GM04503 (cell line): ENCODE measurements at places on chromosomes 2 and 18.

- DNase-seq, result no peak
Measured at GRCh38 chr2:142112757-142113221, 18.0 kb downstream of the LRP1B start.

- DNase-seq, result no peak
Measured at GRCh38 chr2:159968279-159968900, 94.0 kb downstream of the PLA2R1 start.

GRCh38 chr2:168583064-168583709, 127.1 kb downstream of the CERS6 start:
- no peak for DNase-seq

GRCh38 chr2:202267495-202267894, 1.9 kb downstream of the NOP58 start:
- DNase-seq, result no peak

GRCh38 chr18:43031169-43031568, 84.3 kb downstream of the RIT2 start:
- DNase-seq, result no peak

- DNase-seq, result peak; percentile 82
Measured at GRCh38 chr2:234249873-234250272, 199.4 kb downstream of the SPP2 start.

DNA sequence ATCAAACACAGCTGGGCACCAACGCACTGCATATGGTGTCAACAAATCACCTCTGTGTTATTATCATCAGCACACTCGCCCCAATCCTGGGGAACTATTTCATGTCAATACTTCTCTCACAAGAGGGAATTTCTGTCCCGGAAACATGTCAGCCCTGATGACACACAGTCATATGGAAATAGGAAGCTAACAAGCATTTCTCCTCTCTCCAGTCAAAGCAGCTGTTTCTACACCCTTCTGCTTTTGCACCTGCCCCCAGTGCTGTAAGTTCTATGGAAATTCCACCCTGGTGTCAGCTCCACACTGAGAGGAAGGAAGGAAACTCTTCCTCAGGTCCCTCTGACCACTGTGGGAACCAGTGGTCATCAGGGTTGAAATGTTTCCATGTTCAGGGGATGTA, 447.6 kb upstream of the ID2 start:
- no peak for DNase-seq

- no peak for DNase-seq
Measured at GRCh38 chr2:235500110-235500760, 6.4 kb downstream of the AGAP1 start.

- DNase-seq, result no peak
Measured at GRCh38 chr2:128399690-128400291, 81.1 kb upstream of the HS6ST1 start.

DNA sequence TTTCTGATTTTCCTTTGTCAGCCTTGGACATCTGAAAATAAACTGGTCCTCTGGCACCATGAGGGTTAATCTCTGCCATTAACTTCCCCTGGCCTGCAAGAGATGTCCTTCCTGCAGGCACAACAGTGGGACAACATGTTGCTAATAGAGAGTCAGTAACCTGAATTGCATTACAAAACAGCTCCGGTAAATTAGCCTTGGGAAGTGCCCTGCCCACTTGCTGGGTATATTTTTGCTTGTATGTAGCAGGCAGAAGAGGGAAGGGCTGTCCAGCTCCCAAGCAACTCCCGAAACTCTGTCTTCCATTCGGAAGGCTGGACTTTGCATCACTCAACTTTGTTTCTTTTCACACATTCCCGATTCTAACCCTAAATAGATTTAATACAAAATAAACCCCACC, 104.4 kb upstream of the ATP8B1 start:
- no peak for DNase-seq

DNA sequence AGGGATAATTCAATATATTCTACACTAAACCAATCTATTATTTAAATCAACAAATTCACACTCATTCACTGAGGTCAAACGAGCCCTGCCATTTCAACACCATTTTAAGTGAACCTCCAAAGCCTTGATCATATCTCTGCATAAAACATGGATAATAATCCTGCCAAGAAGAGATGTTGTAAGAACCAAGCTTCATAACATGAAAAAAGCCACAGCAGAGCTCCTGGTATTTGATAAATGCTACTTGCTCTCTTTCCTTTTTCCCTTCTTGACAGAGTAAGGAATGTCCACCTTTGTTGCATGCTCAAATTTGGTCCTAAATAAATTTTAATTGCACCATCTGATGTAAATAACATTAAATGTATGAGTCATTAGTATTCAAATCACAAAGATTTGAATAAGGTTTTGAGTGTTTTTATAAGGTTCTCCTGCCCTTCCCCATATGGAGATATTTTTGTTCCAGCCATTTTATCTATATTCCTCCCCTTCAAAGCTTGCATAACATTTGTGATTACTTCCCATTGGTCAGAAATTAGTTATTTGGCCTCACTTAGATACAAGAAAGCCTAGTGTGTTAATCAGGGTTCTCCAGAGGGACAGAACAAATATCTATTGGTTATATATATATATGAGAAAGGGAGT, 318.8 kb downstream of the RND3 start:
- DNase-seq, result peak; percentile 34

GRCh38 chr18:22114526-22115321, 54.7 kb upstream of the GATA6 start:
- DNase-seq, result no peak

DNA sequence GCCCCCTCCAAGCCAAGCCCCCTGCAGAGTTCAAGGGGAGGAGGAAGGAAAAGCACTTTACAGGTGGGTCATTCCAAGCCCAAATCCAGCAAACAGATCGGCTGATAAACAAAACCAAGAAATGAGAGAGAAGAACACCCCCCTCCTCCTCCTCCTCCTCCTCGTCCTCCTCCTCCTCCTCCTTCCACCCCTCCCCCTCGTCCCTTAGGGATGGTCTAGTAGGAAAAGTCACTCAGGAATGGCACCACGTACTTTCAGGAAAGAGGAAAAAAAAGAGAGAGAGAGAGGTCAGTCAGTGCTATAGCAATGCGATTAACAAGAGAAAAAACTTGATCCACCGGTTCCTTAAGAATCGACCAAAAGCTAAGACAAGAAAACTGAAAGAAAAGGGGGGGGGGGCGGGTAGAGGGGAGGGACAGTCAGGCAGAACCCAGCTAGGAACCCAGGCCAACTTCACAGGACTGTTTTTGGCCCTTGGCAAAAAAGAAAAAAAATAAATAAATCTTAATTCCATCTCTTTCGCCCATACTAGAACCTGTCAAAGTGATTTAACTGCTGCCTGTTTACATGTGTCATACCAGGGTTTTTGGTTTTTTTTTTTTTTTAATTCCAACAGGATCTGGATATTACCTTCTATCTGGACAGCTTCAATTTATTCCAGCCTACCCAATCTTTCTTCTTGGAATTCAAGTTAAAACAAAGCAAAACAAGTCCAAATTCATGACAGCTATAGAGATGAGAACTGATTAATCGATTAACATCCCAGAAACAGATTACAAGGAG, 906 bp downstream of the IKZF2 start:
- no peak for DNase-seq
